ENCODE measurements at places on chromosomes 4 and X.

- DNase-seq, result no peak
These were observed 415.2 kb upstream of the MAGEB16 start for GRCh38 chrX:35382966-35383365.

DNA sequence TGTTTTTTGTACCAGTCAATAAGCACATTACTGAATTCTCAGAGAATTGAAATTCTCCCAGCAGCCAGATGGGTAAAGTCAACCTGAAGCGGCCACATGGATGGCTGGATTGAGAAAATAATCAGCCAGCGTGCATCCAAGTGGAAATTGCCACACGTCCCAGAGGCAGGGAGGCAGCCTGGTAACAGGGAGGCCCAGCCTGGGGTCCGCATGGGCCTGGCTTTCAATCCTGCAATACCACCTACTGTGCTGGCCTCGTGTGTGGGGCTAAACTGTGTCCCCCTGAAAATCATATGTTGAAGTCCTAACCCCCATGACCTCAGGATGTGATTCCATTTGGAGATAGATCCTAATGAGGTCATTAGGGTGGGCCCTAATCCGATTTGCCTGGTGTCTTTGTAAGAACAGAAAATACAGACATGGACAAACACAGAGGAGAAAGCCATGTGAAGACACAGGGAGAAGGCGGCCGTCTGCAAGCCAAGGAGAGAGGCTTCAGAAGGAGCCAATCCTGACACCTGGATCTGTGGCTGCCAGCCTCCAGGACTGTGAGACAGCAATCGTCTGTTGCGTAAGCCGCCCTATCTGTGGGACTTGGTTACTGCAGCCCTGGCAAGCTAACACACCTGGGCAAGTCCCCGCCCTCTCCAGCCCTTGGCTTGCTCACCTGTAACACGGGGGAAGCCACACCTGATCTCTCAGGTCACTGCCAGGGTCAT is 90.3 kb downstream of the JAKMIP1 start:
- no peak for DNase-seq

GRCh38 chrX:112012360-112012759 is 70.2 kb downstream of the TRPC5 start:
- DNase-seq, result no peak

- no peak for DNase-seq
These were observed 37.9 kb downstream of the CCDC158 start for GRCh38 chr4:76383001-76383400.

- no peak for DNase-seq
These were observed 106.2 kb downstream of the MAML3 start for GRCh38 chr4:140047786-140048185.

- no peak for DNase-seq
These were observed 221.1 kb downstream of the BMPR1B start for GRCh38 chr4:94978904-94979303.

All from CD4-positive, alpha-beta T cell treated with Interleukin-4 for 1 hour (primary cell).